Gastrocnemius medialis (tissue), 4 donors: ENCODE measurements at places on chromosomes 6 and 20.

DNA sequence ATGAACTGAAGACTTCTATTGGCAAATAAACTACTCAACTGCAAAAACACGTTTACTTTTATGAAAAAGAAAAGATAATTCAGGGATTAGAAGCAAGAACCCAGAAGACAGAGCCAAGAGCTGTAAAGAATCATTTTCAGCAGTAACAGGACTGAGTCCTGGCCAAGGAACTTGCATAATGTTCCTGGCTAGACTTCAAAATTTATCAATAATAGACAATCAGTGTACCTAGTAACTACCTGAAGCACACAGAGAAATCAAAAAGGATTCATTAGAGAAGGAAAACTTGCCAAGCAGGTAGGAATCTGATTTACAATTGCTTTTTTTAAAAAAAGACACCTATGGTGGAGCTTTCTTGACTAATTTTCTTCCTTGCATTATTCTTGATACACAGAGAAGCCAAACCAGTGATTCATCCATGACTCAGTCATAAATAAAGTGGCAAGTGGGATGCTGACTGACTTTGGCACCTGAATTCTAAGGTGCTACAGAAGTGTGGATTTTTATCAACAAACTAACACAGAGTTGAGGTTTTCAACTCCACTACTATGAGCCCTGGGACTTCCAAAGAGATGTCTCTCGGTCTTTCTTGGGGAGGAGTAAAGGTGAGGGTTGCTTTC is 281.3 kb downstream of the BMP7 start:
- DNase-seq: no peak

DNA sequence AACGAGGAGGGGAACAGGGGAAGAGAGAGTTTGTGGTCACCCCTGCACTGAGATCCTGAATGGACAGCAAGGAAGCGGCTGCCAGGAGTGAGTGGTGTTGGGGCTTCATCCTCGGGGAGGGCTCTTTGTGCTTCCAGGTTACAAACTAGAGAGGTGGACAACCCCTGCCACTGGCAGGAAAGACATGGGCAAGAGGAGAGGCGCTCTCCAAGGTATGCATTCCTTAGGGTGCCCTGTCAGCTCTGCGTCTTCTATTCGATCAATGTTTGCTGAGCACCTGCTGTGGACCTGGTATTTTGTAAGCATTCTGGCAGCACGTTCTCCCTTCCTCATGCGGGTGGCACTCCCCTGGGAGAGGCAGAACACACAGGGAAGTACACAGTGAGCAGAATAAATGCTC is 93.6 kb downstream of the CDH4 start:
- no peak for DNase-seq

- DNase-seq: no peak
Observed at GRCh38 chr6:146363838-146364607, 179.6 kb upstream of the RAB32 start.

DNA sequence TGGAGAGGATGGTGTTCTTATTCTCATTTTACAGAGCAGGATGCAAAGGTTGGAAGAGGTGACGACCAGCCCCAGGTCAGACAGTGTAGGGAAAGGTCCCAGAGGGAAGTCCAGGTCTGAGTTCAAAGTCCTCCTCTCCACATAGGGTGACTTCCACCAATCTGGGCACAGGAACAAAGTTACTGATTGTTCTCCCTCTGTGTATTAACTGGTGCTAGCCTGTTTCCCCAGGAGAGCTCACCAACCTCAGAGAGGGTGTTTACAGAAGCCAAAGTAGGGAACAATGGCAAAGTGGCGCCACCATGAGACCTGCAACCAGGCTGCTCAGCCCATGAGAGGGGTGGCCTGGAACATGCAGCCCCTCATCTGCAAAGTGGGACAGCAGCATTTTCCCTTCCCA is 16.8 kb upstream of the SIRPB1 start:
- DNase-seq: no peak

DNA sequence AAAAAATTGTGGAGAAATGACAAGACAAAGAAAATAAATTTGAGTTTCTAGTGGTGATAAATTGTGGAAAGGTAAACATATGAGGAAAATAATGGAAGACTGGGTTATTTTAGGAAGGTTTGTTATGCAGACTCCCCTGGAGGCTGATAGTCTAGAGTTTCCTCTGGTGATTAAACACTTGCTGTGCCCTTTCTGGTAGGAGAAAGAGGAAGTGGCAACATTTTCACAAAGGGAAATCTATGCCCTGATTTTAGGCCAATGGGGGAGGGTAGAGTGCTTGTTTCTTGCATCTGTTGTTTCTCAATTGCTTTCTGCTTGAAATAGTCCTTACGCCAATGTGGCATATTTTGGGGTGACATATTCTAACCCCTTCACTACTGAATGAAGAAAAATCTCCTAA is 129.1 kb upstream of the DOK5 start:
- DNase-seq: no peak

DNA sequence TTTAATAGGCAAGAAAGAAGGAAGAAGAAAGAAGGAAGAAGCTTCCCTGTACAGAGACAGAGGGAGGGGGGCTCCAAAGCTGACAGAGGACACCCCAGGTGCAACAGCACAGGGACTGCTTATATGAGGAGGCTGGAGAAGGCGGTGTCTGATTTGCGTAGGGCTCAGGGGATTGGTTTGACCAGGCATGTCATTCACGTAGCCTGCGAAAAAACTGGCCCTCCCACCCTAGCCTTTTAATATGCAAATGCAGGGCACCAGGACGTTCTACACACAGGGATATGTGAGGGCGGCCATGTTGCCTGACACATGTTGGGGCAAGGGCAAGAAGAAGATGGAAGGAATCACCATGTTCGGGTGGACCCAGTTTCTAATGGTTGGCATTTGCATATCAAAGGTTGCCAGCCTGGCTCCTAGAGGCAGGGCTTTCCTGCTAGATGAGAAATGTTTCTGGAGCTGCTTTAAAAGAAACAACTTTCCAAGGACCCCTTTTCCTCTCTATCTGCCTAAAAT is 305.4 kb upstream of the CDYL start:
- no peak for DNase-seq

DNA sequence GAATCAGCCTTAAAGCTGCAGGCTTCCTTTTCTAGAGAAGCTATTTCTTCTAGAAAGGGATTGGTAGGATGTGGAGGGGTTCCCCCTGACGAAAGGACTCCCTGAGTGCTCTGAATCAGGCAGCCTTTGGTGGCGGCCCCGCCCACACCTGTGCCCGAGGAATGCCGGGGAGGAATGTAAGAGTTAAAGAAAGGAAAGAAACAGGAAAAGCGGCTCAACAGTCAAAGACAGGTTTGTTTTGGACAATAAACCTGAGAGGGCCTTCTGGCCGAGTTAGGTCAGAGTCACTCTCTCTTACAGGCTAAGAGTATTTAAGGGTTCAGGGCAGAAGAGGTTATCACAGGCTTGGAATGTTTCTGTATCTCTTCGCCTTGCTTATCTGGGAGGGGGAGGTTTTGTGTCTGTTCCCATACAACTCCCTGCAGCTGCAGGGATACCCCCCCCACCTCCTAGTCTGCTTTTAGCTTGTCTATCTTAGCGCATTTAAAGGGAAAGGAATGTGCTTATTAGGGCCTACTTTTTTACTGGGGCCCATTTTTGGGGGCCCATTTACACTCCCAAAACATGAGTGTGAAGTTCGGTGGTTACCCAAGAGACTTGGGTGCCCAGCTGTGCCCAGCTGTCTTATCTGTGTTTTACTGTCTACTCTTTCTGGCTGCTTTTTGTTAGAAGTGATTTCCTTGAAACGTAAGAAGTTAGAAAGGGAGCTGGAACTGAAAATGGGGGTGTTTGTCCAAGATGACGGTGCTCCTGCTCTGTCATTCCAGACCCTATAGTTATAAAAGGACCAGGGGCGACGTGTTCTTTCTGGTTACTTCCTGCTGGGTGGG is 32.8 kb downstream of the DYNLT1 start:
- DNase-seq: no peak

DNA sequence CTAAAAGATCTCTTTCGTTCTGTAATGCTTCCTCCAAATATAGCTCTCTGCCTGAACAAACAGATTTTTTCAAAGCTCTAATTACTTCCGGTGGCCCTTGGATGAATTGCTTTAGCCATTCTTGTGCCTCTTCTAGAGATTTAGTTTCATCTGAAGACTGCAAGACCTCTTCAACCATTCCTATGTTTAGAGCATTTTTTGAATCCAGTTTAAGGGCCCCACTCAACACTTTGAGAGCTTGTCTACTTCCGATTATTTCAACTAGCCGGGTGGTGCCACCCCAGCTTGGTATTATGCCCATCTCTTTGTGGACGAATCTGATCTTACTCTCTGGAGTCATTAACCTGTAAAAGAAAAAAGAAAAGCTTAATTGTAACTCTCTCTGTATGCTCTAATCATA is 23.3 kb downstream of the RNF146 start:
- DNase-seq: no peak

- no peak for DNase-seq
Observed at GRCh38 chr6:1991332-1991878, 254.0 kb downstream of the GMDS start.

- DNase-seq: no peak
Observed at GRCh38 chr6:57078531-57079207, 11.3 kb upstream of the ZNF451 start.

GRCh38 chr6:27809067-27809938 is 102.9 kb downstream of the OR2B2 start:
- DNase-seq: no peak

DNA sequence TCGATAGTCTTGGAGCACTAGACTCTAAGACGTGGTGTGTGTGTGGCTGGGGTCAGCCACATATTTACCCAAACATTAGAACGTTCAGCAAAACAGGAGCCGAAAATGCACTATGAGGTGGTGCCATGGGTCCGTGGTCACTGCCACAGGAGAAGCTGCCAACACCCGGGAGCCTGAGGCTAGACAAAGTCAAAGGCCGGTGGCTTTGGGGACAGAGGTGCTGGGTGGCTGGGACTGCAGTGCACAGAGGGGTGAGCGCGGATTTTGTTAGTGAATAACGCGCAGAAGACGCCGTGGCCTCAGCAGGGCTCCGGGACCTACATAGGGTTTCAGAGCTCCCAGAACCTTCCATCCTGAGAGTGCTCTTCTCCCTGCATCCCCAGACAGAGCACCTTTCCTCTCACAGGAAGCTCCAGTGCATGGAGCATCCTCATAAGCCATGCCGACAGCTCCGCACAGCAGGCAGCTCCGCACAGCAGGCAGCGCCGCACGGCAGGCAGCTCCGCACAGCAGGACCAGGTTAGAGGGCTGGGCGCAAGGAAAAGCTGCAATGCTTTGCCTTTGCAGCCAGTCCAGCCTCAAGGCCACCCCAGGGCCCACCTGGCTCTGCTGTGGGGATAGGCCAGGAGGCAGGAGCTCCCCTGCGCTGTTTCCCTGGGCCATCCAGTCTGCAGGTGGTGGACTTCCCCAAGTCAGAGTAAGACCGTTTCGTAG is 304.1 kb downstream of the TAF4 start:
- no peak for DNase-seq

DNA sequence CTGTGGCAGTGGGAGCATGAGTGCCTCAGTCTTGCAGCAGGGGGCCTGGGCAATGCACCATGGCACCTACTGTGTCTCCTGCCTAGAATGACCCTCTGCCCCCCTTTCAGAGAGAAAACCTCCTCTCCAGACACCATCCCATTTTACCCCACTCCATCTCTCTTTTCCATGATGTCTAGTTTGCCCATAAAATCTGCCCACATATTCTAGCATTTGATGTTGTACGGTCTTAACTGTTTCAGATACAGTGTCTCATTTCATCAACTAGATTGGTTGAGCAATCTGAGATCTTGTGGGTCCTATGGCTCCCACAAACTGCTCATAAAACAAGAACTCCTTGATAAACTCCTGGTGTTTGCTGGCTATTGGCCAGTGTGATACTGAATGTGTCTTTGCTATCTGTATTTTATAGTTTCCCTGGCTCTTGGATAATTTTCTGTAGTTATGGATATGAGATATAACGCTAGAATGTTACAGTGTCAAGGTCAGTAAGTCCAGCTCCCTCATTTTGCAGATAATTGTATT is 8.1 kb downstream of the PNPLA1 start:
- no peak for DNase-seq

GRCh38 chr20:10433623-10434466 is at the start of gene MKKS:
Gene MKKS, minus strand, starts transcription at chr20:10434222. Its CDS starts 20,708 bp downstream, at chr20:10413514.
- peak; percentile 81 for DNase-seq

- no peak for DNase-seq
Observed at GRCh38 chr6:140504776-140505175, 1130.3 kb upstream of the CITED2 start.

GRCh38 chr6:150380256-150380655 is 11.4 kb downstream of the IYD start:
- no peak for DNase-seq

- DNase-seq: no peak
Observed at GRCh38 chr20:54227751-54228150, 19.9 kb downstream of the PFDN4 start.

DNA sequence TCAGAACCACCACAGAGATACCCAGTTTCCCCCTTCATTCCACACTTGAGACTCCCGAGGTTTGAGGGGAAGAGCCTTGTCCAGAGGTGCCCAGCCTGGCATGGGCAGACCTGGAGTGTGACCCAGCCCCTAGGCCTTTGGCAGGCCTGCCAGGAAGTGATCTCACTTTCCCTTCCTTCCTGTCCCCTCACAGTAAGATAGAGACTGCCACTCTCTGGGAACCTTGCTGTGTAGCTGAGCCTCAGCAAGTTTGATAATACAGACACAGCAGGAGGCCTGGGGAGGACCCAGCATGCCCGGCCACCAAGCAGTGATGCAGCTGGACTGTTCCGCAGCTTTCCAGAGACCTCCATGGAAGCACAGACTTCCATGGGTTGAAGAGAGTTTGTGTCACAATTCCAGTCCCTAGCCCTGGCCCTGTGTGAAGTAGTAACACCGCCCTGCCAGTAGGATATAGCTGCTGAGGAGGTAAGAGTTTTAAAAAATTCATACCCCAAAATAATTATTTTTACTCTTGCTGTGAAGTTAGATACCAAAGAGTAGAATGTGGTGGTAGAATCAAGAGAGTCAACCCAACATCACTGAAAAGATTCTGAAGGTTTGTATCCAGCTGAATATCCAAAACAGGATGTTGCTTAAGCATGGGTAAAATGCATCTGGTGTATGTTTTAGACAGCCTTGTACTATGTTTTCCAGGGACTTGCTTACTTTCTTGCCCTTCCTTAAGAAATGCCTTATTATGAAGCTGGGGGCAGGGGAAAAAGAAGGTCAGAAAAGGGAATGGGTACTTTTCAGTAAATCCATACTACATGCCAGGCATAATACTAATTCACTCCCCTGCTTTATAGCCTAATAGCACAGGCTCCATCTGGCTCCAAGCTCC is 16.3 kb downstream of the PKIG start:
- no peak for DNase-seq

GRCh38 chr6:34718976-34719375 is 22.4 kb upstream of the ILRUN start:
- DNase-seq: no peak
